ENCODE measurements at places on chromosomes 5 and 9. TPM values are rescaled to one million over a fixed set of nuclear protein-coding genes. Genes with fewer than 3 reads are reported as not detected.

Gene IL13
- not detected for total RNA-seq

Gene F2R
- 0.11 TPM for total RNA-seq

Gene FREM1
- 1.5 TPM for total RNA-seq

Gene LMX1B
- total RNA-seq, result not detected

Gene ANKRD18B
- total RNA-seq, result 0.79 TPM

Gene TMC1
- 0.79 TPM for total RNA-seq

Gene PCDH1
- total RNA-seq, result 6.3 TPM

Gene CLINT1
- 86.5 TPM for total RNA-seq

Gene OGN
- total RNA-seq, result not detected

Gene GPX8
- total RNA-seq, result 101 TPM

Gene GABRA1
- total RNA-seq, result not detected

Gene PCDHGA1
- total RNA-seq, result 0.22 TPM

Gene DRD1
- total RNA-seq, result not detected

Gene PCDHA12
- total RNA-seq, result 0.11 TPM

Gene GTF3C5
- 50.6 TPM for total RNA-seq

Gene HEMGN
- total RNA-seq, result not detected

Gene PCDHB12
- total RNA-seq, result under 0.01 TPM

Gene STKLD1
- 2.7 TPM for total RNA-seq

Gene NOXA1
- total RNA-seq, result 0.39 TPM

Gene SPACA9
- 5.5 TPM for total RNA-seq

Gene PDE6A
- total RNA-seq, result 0.11 TPM

Gene VLDLR
- 69.5 TPM for total RNA-seq

Gene GFI1B
- under 0.01 TPM for total RNA-seq

Gene NR2F1-AS1
- 9.8 TPM for total RNA-seq

Gene GKAP1
- total RNA-seq, result not detected

Gene C9
- not detected for total RNA-seq

Gene COL15A1
- total RNA-seq, result 0.54 TPM

Gene GARIN3
- not detected for total RNA-seq

Gene NR6A1
- total RNA-seq, result 1.6 TPM

Gene RASEF
- total RNA-seq, result 0.33 TPM

Gene SOHLH1
- total RNA-seq, result not detected

Gene FBXL7
- 7.9 TPM for total RNA-seq

Gene TAS2R1
- 0.76 TPM for total RNA-seq

Gene ENDOG
- total RNA-seq, result 9.4 TPM

Gene ISL1
- total RNA-seq, result not detected

Gene OR1J2
- not detected for total RNA-seq

Gene ADAMTS6
- total RNA-seq, result 578 TPM

Gene PRDM9
- not detected for total RNA-seq

Gene TLX3
- total RNA-seq, result not detected

Gene CFAP90
- 0.54 TPM for total RNA-seq

Gene CCDC152
- 0.39 TPM for total RNA-seq

Gene SPINK6
- total RNA-seq, result not detected

Gene PROB1
- total RNA-seq, result 1.2 TPM

Gene CEL
- 0.79 TPM for total RNA-seq

Gene CD14
- total RNA-seq, result 0.33 TPM

Gene CARTPT
- not detected for total RNA-seq

Gene IFNK
- total RNA-seq, result not detected

Gene CPLANE1
- total RNA-seq, result 35.7 TPM

Gene CORO2A
- 2.0 TPM for total RNA-seq

Gene IARS1
- 116 TPM for total RNA-seq

Gene ANXA2R
- 5.0 TPM for total RNA-seq

Gene WDR38
- total RNA-seq, result not detected

Gene DIAPH1
- total RNA-seq, result 47.4 TPM

Gene KIF3A
- total RNA-seq, result 9.0 TPM

Gene SEMA6A
- under 0.01 TPM for total RNA-seq

Gene MYORG
- 13.1 TPM for total RNA-seq

Gene MORN5
- not detected for total RNA-seq

Gene NMUR2
- total RNA-seq, result 0.11 TPM

Gene NIPAL4
- not detected for total RNA-seq

All from placental epithelial cell (primary cell).